ENCODE measurements at places on chromosomes 5 and 9.

DNA sequence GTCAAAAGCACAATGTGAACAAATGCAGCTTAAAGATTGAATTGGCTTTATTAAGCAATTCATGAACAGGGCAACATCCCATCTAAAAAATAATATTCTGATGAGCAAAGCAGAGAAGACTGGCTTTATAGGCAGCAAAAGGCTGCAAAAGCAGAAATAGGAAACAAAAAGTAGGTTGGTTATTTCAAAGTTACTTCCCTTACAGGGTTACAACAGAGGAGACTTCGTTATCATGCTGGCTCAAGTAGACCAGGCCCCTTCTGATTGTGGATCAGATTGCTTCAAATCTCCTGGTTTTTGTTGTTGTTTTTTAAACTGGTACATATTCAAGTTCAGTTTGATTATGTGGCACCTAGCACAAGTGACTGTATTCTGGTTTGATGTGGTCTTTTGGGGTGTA lies 73.1 kb downstream of the MAN2A1 start:
- no peak for DNase-seq

DNA sequence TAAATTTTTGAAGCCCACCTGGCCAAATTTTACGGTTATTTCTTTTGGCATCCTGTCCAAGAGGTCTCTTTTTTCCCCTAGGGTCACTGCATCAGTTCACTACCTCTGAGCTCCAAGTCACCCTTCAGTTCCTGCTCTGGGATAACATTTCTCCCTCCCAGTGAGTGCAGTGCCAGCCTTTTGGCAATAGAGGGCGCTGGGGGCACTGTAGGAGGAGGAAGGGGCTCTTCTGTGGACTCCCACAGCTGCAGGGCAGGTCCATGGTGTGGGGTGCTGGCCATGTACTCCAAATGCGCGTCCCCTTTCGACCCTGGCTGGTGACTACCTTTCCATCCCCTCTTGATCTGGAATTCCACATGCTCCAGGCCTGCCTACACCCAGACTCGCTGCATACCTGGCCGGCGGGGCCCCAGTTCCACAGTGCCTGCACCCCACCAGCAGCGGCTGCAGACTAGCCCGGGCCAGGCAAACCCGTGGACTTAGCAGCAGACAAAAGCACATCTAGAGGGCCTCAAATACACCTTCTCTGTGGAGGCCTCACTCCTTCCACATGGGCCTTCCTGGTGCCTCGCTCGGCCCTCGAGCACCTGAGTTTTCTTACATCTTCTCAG lies 20.3 kb upstream of the NINJ1 start:
- DNase-seq = no peak

- no peak for DNase-seq
Measured at GRCh38 chr5:93100428-93100827, 480.6 kb downstream of the NR2F1-AS1 start.

- no peak for DNase-seq
Measured at GRCh38 chr9:134734270-134734669, 92.7 kb downstream of the COL5A1 start.

DNA sequence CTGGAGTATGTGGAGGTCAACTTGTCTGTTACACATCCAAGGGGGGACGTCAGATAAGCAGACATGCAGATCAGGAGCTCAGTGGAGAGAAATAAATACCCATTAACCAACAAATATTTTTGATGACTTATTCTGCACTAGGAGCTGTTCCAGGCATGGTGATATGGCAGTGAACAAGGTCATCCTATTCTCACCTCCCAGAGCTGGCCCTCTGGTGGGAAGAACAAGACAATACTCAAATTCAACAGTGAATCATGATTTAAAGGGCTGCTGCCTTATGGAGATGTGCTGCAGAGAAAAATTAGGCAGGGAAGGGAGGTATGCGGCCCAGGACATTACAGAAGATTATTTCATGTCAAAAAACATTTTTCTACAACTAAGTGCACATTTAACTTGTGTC lies 36.5 kb downstream of the SYK start:
- DNase-seq = no peak

DNA sequence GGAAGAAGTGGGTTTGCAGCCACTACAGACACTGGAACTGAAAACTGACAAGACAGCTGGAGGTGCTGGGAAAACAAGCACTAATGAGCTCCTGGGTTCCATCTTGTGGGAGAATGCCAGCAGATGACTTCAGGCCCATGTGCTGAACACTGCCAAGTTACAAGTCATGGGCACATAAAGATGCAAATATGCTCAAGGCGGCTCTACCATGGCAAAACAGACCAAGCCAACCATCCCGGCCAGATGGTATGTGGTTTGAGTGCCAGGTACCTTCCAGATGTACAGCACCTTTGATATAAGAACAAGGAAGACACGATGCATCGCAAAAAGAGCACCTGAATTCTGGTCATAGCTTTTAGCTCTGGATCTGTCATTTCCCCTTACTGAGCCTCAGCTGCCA lies 19.9 kb downstream of the TNFSF8 start:
- no peak for DNase-seq

GRCh38 chr9:133914442-133915342 lies 77.4 kb downstream of the VAV2 start:
- DNase-seq = no peak

Data from stimulated activated CD8-positive, alpha-beta memory T cell treated with anti-CD3 and anti-CD28 coated beads, Interleukin-4, amount 100 ng/mL, for 1 hour (primary cell).